Frontal cortex (tissue), 4 donors: ENCODE measurements at places on chromosomes 11 and 22. TPM values are rescaled to one million over a fixed set of nuclear protein-coding genes. Genes with fewer than 3 reads are reported as not detected.

The DDTL gene
- 3.7 TPM for total RNA-seq

DNA sequence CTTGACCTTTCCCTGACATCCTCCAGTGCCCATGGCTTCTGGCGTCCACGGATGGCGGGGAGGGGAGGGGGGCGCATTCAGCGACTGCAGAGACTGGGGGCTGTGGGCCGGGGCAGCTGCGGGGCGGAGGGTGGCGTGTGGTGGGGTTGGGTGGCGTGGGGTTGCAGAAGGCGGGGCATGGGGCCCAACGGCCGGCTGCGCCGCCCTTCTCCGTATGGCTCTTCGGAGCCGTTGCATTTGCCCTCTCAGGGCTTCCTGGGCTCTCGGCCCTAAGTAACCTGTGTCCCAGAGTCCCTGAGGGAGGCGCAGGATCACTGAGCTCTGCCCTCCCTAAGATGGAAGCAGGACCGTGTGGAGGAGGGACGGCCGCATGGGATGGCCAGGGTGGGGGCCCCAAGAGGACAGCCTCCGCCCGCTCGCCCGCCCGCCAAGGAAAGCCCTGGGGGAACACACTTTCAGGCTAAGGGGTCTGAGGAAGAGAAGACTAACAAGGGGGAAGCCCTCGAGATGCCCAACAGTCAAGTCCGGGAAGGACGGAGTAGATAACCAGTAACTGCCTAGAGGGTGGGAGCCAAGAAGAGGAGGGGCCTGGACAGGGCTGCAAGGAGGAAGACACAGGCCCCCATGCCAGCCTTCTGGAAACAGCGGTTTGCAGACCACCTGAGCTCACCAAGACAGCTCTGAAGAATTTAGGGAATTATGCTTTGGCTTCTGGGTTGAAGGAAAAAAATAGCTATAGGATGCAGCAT, 9.2 kb upstream of the AIFM3 start:
- no peak for DNase-seq

The CBLIF gene
- not detected for total RNA-seq

DNA sequence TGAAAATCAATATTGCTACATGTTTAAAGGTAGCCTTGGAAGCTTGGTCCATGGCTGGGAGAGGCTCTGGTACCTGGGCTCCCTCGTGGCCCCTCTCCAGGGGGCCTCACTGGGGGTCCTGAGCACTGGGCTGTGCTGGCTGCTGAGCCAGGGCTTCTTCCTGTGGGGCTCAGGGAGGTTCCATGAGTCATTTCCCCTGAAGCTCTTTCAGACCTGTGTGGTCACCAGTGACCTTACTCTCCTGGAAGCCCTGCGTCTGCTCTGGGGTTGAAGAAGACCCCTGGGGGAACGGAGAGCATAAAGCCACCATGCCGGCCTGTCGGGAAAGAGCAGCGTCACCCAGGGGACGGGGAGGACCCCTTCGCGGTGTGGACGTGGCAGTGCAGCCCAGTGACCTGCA, 389.0 kb downstream of the TBC1D22A start:
- DNase-seq, result no peak

GRCh38 chr22:20238901-20239675, 29.0 kb downstream of the RTN4R start:
- DNase-seq, result peak; percentile 72

GRCh38 chr22:24827296-24827695, 21.3 kb downstream of the SGSM1 start:
- DNase-seq, result no peak

DNA sequence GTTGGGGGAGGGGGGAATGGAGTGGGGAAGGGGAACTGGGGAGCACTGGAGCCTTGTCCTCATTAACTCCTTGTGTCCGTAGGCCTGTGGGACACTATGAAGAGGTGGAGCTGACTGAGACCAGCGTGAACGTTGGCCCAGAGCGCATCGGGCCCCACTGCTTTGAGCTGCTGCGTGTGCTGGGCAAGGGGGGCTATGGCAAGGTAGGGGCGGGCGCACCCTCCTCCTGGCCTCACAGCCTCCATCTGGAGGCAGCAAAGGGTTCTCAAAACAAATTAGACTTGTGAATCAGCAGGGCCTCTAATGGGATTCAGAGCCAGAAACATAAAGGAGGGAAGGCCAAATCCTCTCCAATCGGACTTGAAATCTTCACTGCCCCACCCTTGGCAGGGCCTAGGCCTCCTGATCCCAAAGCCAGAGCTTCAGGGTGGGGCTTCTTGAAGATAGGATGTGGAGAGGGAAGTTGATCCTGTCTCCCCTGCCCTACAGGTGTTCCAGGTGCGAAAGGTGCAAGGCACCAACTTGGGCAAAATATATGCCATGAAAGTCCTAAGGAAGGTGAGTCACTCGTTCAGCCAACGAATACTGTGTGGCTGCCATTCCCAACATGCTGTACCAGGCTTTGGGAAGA, 859 bp downstream of the RPS6KB2 start:
- no peak for DNase-seq

- DNase-seq, result no peak
These were observed 630 bp downstream of the PIK3IP1 start for GRCh38 chr22:31291481-31292235.

DNA sequence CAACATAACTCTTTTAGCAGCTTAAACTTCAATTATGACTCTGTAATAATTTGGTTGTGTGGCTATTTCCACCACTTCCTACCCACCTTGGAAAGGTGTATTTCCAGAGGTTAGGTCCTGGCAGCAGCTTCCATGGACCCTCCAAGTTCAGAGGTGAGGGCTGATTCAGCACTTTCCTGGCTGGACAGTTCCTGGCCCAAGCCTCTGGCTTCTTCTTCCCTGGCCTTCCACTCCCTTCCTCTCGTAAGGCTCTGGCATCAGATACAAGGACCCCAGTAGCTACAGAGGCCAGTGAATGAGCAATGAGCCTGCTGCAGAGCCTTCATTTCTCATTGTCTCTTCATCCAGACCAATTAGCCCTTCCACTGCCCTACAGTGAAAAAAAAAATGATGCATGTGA, 98.1 kb upstream of the KIRREL3 start:
- DNase-seq, result no peak

The SCGB1C1 gene
- not detected for total RNA-seq

GRCh38 chr11:61700212-61700611, 20.0 kb downstream of the DAGLA start:
- DNase-seq, result no peak

The IFTAP gene
- total RNA-seq, result 51.4 TPM

The OR4P4 gene
- total RNA-seq, result not detected

DNA sequence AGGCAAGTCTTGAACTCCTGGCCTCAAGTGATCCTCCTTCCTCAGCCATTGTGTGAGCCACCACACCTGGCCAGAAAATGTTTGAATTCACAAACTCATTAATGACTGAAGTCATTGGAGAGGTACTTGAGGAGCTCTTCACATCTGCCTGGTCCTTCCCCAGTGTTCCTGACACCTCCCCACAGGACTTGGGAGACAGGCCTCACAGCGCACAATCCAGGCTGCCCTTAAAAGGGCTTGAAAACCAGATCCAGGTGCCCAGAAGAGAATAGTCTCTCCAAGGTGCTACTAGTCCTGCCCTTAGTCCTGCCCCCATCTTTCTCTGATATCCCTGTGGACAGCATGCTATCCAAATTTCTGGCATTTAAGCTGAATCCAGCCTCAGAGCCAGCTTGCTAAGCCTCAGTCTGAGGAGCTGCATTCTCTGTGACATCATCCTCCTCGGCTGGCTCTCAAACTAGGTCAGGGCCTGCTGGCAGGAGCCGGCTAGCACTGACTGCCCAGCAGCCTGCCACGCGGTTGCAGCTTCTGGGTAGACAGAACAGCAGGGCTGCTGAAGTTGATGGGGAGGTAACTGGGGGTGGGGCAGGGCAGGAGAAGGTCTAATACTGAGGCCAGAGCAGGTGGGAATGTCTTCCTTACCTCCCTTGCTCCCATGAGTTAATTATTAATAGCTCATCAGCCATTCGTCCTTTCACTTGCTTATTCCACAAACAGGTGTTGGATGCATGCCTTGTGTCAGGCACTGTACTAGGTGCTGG, 35.3 kb upstream of the NECTIN1 start:
- DNase-seq, result no peak

The OR5AN1 gene
- not detected for total RNA-seq
